ENCODE measurements at places on chromosomes 4 and X.

- no peak overlapping the region for H3K27ac ChIP-seq
- H3K27me3 ChIP-seq = no peaks in the 10 kb centered on the region
- DNase-seq = no peak
- no peak overlapping the region for H3K4me3 ChIP-seq
These were observed 169.4 kb downstream of the MAD2L1 start for GRCh38 chr4:119897260-119897659.

GRCh38 chrX:6053141-6053540 lies 175.5 kb downstream of the NLGN4X start:
- H3K36me3 ChIP-seq = no peaks in the 10 kb centered on the region
- H3K4me3 ChIP-seq = no peak overlapping the region
- no peak for DNase-seq
- no peak overlapping the region for H3K27ac ChIP-seq

GRCh38 chrX:123860983-123861382 lies 1.1 kb downstream of the XIAP start:
- H3K27me3 ChIP-seq = no peaks in the 10 kb centered on the region
- peaks cover 5% of the 10 kb centered on the region for H3K36me3 ChIP-seq
- peak overlapping the region; percentile 92 for H3K27ac ChIP-seq
- H3K4me3 ChIP-seq = peak overlapping the region; percentile 84

DNA sequence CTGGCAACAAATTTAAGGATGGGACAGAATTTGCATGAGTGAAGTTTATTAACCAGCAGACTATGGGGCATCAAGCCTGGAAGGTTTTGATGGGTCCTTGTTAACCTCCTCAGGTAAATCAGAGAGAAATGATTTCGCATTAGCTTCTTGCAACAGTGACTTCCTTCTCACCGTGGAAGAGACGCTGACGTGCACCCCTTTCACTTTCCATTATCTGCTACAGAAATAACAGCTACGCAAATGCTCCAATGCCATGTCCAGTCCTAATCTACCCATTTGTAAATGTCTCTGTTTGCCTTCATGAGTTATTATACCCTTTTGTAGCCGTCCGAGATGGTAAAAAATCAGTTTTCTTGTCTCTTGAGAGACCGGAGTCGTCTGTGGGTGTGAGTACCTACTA lies 100.3 kb downstream of the SLC34A2 start:
- H3K27ac ChIP-seq = no peak overlapping the region
- no peak overlapping the region for H3K4me3 ChIP-seq
- peaks cover 37% of the 10 kb centered on the region for H3K36me3 ChIP-seq
- H3K27me3 ChIP-seq = no peaks in the 10 kb centered on the region

DNA sequence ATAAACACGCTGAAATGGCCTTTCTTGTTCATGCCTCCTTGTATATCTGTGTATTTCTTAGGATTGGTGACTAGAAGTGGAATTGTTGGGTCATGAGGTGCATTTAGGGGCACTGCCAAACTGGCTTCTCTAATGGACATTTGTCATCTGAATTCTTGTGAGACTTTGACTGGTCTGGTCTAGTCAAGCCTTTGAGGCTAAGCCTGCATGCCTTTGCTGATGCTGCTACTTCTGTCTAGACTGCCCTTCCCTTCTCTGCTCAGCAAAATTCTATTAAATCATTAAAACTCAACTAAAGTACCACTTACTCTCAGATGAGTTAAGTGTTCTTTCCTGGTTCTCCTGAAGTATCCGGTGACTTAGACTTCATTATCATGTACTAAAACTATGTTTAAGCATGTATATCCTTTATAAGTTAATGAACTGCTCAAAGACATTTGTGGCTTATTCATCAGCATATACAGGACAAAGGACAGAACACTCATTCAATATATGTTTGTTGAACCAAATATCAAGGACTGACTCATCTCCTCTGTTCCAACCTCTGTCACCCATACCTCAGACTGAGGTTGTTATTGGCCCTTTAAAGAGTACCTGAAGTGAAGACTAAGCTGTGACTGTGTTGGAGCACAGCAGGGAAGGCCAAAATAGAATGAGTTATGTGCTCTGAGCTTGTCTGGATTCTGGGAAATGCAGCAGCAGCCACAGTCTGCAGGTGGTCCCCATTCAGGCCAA lies 9.0 kb downstream of the TCEAL1 start:
- H3K27me3 ChIP-seq = no peaks in the 10 kb centered on the region
- no peaks in the 10 kb centered on the region for H3K36me3 ChIP-seq
- no peaks in the 10 kb centered on the region for H3K4me1 ChIP-seq
- no peak overlapping the region for H3K27ac ChIP-seq

DNA sequence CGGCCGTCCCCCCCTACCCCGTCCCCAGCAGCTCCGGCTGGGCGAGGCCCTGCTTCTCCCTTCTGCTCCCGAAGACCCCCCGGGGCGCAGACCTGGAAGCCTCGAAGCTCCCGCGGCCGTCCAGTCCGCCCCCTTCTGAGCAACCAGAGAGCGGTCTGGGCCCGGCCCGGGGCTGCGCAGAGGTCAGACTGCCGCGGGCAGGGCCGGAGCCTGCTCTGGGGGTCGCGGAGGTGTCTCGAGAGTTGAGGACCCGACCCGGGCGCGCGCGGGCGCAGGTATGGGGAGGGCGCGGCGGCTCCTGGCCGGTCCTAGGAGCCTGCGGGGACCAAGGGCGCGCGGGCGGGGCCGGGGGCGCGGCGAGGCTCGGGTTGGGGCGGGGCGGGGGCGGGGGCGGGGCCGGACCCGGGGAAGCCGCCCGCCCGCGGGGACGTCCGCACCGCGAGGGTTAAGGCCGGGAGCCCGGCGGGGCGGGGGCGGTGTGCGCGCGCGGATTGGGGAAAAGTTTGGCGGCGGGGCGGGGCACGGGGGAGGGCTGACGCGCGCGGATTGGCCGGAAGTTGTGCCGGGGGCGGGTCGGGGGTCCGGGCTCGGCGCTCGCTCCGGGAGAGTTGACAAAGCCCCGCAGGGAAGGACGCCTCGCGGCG lies at the start of gene FGFRL1:
Gene FGFRL1, plus strand, starts transcription at position 605 of the 644 bp plus-strand sequence. CDS start 860 bp downstream, outside the sequence.
- peaks cover 25% of the 10 kb centered on the region for H3K27me3 ChIP-seq
- peak; percentile 97 for DNase-seq
- peak within 1 kb of the TSS; percentile 89 for H3K4me3 ChIP-seq
- H3K4me1 ChIP-seq = peaks cover 13% of the 10 kb centered on the region
- H3K36me3 ChIP-seq = peaks cover 8% of the 10 kb centered on the region
- peak within 1 kb of the TSS; percentile 92 for H3K27ac ChIP-seq

Data from activated CD4-positive, alpha-beta T cell treated with anti-CD3 and anti-CD28 coated beads, Interleukin-2, amount 10 ng/mL, durations not matched to agents 24 days and 14 days (primary cell).